HS-27A (cell line): ENCODE measurements at places on chromosomes 6 and 20.
A peak's percentile ranks its signal among the peaks of the same experiment; 100 is the strongest.

GRCh38 chr6:82492134-82492533, 128.5 kb downstream of the TPBG start:
- DNase-seq: no peak

DNA sequence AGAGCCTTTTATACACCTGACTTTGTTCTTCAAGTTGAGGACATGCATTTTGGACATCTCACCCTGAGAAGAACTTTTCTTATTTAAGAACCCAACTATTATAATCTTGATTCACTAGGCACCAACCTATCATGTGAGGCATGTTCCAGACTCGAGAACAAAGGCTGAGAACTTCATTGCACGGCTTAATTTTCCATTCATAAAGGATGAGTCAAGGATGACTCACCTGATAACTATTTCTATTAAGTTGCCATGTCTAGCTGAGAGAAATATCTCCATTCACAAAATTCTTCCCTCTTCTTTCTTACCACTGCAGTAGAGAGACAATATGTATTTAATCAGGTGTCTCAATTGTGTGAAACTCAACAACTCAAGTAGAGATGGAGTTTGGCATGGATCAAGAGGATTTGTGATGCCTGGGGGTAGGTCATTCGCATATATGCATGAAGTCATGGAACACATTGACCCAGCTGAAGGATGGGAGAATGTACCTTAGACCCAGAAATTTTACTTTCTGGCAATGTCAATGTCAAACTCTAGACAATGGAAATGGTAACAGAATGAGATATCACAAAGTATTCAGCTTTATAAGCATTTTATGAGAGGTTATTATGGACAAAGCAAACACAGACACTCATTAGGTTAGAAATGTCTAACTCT, 208.7 kb upstream of the PRND start:
- DNase-seq: peak; percentile 93

- no peak for DNase-seq
Measured at GRCh38 chr20:4171538-4172116, 156.3 kb upstream of the RNF24 start.

DNA sequence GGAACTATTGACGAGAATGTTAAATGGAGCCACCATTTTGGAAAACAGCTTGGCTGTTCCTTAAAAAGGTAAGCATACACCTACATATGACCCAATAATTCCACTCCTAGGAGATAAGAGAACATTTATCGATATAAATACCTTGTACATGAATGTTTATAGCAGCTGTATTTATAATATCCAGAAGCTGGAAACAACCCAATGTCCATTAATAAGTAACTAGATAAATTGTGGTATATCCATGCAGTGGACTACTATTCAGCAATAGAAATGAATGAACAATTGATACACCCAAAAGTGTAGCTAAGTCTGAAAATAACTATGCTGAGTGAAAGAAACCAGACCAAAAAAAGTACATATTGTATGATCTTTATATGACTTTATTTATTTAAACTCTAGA, 42.2 kb upstream of the ADIG start:
- no peak for DNase-seq

- no peak for DNase-seq
Measured at GRCh38 chr6:17879184-17879583, 108.3 kb downstream of the KIF13A start.

DNA sequence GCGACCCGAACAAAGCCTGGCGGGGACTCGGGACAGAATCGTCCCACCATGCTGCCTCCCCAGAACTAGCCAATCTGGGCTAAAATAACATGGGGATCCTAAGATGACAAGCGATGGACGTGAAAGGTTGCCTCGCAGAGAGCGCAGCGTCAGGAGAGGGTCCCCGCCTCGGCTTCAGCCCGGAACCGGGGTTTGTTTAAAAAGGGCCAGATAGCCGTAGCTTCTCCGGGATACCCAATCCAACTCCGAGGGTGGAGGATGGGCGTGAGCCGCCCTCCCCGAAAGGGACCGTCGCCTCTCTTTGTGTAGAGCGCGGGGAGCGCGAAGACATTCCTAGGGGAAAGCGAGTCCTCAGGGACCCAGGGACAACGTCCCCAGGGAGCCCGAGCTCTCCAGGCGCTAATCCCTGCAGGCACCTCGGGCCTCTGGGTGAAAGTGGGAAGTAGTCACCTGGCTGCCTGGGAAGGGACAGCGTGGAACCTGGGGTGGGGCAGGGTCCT, 643 bp downstream of the CD24 start:
- no peak for DNase-seq

- DNase-seq: no peak
Measured at GRCh38 chr6:108947114-108947854, 99.1 kb downstream of the ARMC2 start.

DNA sequence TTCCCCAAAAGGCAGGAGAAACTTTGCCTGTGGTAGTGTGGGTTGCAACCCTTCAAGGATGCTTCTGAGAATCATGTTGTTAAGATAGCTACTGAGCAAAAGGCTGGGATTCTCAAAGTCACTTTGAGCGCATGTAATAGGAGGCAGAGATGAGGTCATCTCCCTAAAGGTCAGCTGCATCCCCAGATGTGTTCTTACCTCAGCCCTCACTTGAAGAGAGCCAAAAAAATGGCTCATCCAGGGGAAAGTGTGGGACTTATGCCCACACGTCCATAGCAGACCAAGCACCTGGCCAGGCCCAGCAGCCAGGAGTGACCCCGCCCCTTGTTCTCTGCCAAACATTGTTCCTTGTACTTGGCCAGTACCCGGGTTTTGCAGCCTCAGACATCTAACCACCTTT, 187.0 kb upstream of the BMP2 start:
- DNase-seq: no peak

GRCh38 chr6:150925590-150925928, 60.1 kb downstream of the MTHFD1L start:
- no peak for DNase-seq

DNA sequence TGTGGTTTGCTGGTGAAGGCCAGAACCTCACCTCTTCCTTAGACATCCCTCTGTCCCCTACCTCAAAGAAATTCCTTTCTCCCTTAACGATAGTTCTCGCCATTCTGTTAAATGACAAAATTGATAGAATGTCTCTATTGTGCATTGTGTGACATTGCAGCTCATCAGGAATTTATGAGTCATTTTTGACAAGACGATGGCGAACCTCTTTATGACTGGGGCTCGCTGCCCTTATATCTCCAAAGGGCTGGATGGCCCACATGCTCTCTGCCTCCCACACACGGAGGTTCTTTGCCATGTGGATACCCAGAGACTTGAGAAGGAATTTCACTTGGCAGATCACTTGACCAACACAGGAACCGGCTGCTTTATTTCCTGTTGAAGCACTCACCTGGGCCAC, 66.8 kb upstream of the RPS6KA2 start:
- DNase-seq: no peak

GRCh38 chr20:36421641-36422040, 115.5 kb downstream of the DLGAP4 start:
- no peak for DNase-seq

DNA sequence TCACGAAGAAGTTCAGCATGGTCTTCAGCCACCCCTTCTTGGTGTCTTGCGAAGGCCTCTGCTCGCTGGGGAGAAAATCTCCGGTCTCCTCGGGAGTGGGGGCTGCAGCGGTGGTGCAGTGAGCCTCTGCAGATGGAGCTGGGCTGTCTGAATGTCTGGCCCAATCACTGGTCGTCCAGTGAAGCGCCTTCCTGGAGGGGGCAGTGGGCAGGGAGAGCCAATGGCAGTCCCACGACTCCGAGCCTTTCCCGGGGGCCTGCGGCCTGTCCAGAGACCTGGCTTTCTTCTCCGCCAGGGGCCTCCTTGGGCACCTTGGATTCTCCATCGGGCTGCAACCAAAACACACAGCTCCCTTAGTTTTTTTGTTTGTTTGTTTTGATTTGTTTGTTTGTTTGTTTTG, 6.3 kb downstream of the BNIP5 start:
- no peak for DNase-seq

- no peak for DNase-seq
Measured at GRCh38 chr6:46903175-46903574, 18.6 kb downstream of the ADGRF5 start.

GRCh38 chr6:132650429-132650828, 8.6 kb downstream of the TAAR1 start:
- no peak for DNase-seq

DNA sequence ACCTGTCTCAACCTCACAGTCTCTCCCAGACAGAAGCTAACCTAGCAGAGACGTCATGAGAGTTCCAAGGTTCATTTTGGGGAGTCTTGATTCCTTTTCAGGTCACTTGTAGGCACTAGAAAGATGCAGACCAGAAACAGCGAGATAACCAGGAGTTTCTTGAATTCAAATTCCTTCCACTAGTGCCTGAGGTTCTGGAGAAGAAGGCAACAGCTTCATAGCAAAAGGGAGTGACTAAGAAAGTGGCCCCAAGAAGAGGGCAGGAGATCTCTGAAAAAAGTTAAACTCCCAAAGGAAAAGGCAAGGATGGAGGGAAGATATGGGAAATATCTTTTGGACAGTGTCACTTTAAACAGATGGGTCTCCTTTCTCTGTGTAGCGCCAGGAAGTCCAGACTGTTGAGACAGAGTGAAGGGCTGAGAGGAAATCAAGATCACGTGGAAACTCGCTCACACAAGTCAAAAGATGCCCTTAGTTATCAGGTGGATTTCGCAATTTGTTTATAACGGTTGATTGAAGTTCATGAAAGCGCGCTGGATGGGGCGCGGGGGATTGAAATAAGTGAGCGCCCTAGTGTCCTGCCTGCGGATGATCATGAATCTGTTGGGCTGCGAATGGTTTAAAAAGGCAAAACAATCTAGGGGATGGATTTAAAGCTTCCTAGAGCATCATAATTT, 4.8 kb upstream of the PRSS16 start:
- DNase-seq: no peak

- peak; percentile 46 for DNase-seq
Measured at GRCh38 chr6:13397359-13398068, 69.2 kb upstream of the TBC1D7 start.

DNA sequence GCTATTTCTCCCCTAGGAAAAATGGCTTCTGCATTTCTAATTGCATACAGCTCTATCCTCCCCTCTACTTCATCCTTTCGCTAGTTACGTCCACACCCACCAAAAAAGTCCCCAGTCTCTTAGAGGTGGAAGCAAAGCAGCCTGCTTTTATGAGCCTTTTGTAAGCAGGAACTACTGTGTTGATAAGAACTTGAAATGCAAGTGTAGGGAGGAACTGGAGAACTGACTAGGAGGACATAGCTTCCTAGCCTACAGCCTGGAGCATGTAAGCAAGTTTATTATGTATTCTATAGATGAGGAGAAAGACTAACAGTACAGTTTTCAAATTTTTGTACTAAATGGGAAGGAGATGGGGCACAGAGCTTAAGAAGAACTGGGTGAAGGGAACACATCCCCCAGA, 10.3 kb downstream of the ARHGAP18 start:
- DNase-seq: no peak

DNA sequence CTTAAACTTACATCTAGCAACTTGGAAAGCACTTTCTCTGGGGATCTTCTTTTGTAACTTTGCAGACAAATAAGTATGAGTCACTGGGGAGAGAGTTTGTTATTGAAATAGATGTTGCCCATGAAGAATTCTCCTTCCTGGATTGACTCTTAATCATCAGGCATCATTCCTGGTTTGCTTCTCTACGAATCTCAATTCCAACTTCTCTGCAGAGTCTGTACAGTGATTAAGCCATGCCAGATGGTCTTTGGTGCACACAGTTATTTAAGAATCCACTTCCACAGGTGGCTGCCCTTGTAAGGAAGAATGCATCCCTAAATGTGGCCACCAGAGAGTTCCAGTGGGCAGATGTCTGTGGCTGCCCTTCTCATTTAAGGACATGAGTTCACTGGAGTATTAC, 25.7 kb downstream of the MYCT1 start:
- DNase-seq: no peak

GRCh38 chr20:33419140-33419974, 18.0 kb upstream of the CDK5RAP1 start:
- no peak for DNase-seq

DNA sequence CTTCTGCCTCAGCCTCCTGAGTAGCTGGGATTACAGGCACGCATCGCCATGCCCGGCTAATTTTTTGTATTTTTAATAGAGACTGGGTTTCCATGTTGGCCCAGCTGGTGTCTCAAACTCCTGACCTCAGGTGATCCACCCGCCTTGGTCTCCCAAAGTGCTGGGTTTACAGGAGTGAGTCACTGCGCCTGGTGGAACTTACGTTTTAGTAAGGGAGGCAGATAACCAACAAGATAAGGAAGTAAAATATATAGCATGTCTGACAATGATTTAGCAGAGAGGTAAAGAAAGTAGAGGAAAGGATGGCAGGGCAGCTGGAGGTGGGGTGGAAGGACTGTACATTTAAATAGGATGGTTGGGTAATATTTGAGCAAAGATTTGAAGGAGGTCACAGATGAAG, 12.8 kb upstream of the MYMX start:
- no peak for DNase-seq

DNA sequence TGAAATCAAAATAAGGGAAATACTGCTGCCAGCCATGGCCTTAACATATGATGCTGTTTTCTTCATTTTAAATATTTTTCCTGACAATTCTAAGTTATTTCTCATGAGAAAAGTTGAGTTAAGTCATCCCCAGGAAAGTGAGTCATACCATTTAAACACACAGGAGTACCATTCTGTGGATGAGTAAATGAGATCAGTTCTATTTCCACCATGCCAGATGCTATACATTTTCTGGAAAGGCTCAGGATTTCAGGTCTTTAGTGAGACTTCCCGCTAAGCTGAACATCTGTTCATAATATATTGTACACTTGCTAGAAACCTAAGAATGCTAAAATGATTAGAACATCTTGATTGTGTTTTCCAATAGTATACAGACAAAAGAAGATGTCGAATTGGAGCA, 256.2 kb upstream of the MANEA start:
- no peak for DNase-seq

DNA sequence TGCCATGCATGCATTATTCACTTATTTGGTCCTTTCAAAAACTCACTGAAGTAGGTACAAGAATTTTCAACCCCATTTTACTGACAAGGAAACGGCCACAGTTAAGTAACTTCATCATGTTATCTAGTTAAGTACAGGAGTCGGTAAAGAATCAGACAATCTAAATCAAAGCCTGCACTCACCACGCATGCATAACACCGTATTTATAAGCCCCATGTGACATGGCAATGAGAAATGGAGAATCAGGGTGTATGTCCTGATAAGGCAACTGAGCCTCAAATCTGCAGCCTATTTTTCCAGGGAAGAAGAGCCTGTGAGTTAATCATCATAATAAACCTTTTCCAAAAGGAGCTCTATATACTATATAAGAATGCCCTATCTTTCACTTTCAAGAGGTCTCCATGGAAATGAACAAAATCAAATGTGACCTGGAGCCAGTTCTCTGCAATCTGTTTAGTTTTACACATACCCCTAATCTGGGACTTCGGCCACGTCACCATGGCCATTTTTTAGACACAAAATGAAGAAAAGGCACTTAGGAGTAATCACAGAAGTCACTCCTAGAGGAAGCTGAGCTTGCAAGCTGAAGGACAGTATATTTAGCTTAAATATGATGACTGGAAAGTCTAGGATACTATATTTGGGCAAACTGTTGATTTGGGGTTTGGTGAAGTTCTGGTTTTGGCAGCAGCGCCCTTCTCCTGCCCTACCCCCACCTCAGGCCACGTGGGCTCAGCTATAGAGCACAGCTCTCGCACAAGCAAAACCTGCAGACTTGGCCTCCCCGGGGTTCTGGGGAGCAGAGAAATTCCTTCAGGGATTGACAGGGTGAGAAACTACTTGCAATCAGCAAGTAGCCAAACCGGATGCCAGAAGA, 19.2 kb downstream of the TRAM2 start:
- no peak for DNase-seq

- no peak for DNase-seq
Measured at GRCh38 chr20:39993742-39994141, 695.3 kb downstream of the MAFB start.

- no peak for DNase-seq
Measured at GRCh38 chr20:14955399-14955798, 618.0 kb upstream of the FLRT3 start.

- DNase-seq: no peak
Measured at GRCh38 chr6:136228814-136229213, 21.3 kb downstream of the MTFR2 start.
